Type B pancreatic cell (in vitro differentiated cells): ENCODE measurements at places on chromosomes 12 and 14. TPM values are rescaled to one million over a fixed set of nuclear protein-coding genes. Genes with fewer than 3 reads are reported as not detected.

DNA sequence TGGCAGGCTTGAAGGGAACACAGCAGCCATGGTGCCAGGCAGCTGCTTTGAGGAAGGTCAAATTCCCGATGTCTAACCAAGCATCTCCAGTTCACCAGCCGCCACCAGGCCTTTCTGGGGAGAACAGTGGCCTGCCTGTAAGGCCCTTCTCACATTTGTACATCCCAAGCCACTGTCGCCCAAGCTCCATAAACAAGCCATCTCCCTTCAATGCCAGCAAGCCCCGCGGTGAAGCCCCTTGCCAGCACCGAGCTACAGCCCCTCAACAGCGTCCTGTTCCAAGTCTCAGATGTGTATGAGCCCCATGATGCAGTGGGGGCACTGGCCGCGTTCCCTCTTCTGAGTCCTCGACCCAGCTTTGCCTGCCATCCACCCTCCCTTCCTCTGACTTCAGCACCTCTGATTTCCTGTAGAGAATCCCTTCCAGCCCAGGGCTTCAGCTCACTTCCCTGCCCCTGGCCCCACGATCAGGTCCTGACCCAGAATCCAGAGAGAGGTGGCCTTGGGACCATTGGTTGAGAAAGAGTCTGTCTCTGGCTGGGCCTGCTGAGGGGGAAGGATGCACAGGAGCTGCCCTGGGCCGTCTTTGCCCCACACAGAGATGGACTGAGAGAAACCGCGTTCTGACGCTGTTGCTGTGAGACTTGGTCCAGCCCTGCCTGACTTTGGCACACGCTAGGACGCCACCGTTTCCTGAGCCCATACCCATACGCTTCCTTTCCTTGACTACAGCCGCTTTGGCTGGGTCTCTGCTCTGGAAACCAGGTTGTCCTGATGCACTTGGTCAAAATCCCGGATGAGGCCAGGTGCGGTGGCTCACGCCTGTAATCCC is 1.9 kb upstream of the MMP17 start:
- no peak for DNase-seq

DNA sequence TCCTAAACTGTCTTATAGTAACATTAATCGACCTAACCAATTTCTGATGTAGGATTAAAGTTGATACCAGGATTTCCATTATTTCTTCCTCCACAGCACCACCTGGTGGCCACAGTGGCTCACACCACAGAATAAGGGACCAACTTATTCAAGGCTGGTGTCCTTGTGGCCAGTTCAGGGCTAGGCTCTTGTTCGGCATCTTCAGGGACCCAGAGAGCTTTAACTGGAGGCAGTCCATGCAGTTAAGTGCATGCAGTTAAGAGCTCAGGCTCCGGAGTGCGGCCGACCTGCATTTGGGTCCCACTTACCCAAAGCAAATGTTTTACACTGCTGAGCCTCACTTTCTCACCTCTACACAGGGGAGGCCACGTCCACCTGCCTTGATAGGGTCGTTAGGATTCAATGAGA is 42.0 kb upstream of the GPR68 start:
- no peak for DNase-seq

- no peak for DNase-seq
These were observed 6.8 kb upstream of the FOXG1 start for GRCh38 chr14:28759653-28760313.

NPAS3 gene
- 3.4 and 8.7 TPM in 2 replicates for total RNA-seq

OTOGL gene
- 0.27 and 0.83 TPM in 2 replicates for total RNA-seq

- DNase-seq: no peak
These were observed 677 bp downstream of the NOS1 start for GRCh38 chr12:117360551-117361346.

CD63 gene
- 525 and 567 TPM in 2 replicates for total RNA-seq

DNA sequence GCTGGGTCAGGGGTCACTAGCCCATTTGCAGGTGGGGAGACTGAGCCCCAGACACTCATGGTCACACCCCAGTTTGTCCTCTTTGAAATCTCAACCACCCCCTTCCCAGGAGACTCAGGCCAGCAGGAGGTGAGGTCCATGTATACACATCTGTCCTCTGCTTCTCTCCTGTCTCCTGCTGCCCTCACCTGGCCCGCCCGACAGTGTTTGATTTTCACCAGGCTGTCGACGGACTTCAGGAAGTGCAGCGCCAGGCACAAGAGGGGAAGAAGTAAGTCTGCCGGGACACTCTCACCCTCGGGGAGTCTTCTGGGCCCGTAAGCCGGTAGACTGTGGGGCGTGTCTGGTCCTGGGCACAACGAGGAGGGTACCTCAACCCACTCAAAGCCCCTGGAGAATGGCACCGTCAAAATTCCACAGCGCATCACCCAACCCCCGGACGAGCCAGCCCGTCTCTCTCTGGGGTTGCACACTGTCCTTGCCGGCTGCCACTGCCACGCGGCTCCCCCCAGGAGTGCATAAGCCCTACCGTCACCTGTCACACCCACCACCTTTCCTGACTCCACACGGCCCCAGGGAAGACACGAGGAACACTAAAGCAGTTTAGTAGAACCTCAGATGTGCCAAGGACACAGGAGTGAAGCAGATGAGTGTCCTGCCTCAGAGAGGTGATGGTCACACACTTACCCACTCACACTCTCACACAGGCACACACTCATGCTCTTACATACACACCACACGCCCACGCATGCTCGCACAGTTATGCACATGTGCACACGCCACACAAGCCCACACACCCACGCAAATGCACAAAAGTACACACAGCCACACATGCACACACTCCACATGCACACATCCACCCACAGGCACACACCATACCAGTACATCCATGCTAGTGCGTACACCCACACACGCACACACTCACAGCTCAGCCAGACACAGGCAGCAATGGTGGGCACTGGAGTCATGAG is 13.1 kb upstream of the SIVA1 start:
- no peak for DNase-seq
